ENCODE measurements at places on chromosomes 5 and 9.

DNA sequence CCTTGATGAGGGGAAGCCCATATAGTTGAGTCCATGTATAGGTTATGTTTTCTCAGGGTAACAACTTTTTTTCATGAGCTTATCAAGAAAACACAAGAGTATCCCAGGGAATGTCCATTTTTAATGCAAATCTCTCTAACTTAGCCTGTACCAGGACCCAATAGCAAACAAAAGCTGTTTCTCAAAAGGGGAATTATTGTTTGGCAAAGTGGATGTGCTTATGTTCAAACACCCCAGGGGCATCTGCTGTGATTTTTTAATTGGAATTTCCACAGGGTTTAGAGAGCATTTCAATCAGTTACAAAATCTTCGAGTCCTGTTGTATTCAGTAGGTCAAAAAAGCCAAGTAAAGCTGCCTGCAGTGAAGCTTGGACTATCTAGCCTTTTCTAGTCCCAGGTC lies 33.4 kb upstream of the CSNK1G3 start:
- no peak for DNase-seq

GRCh38 chr9:16615451-16615850 lies 255.0 kb downstream of the BNC2 start:
- no peak for DNase-seq

- DNase-seq, result no peak
Measured at GRCh38 chr9:3495855-3496254, 29.9 kb downstream of the RFX3 start.

DNA sequence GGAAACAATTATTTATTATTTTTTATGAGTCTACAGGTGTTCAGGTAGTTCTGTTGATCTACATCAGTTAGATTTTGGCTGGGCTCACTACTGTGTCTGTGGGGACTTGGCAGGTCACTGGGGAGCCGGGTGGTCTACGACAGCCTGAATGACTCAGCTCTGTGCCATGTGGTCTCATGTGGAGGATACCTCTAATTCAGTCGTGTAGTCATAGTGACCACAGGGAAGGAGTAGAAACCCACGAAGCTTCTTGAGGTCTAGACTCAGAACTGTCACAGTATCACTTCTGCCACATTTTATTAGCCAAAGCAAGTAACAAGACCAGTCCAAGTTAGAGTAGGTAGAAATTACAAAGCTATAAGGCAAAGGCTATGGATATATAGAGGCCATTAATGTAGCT lies 64.7 kb upstream of the GRAMD2B start:
- no peak for DNase-seq

GRCh38 chr9:137511758-137512463 lies 38.3 kb downstream of the PNPLA7 start:
- DNase-seq, result no peak

DNA sequence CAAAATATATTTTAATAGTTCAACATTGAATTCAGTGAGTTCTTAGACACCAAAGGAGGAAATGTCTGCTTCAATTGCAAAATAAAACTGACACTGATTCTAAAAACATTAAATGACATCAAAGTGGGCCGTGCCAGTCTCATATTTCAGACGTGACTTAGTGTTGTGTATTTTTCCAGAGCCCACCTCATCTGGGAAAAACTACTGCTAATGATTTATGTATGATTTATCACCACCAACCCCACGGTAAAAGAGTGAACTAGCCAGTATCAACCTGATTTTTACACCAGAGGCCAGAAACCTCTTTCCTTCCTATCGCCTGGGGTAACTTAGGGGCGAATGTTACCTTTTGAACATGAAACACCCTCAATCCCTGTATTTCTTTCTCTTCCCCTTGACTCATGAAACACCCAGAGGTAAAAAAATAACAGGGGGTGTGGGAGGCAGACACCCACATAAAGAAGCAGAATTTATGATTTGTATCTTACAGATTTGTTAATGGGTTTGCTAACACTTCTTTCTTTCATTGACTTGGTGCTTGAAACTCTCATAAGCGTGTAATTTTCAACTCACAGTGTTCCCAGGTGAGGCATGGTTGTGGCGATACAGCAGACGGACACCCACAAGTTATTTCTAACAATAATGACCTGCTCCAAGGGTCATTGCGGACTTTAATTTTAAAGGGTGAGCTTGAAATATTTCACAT lies 56.4 kb upstream of the FANCC start:
- no peak for DNase-seq

- no peak for DNase-seq
Measured at GRCh38 chr9:90340421-90340820, 302.2 kb downstream of the DIRAS2 start.

DNA sequence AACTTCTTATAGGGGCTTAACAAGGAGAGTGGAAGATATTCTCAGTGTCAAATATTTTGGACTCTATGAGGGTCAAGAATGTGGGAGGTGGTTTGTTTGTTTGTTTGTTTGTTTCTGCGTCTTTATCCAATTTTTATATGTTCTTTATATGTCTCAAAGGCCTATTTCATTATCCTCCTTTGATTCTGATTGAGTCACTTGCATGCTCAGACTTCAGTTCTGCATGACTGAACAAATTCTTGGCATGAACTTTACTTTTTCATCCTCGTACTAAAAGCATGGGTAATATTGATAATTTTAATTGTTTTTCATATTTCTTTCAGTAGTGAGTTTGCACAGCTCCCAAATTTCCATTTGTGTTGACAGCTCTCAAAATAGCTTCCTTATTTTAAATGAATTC lies 19.2 kb upstream of the ERBIN start:
- no peak for DNase-seq

- no peak for DNase-seq
Measured at GRCh38 chr9:129319938-129320481, 141.9 kb upstream of the IER5L start.

- no peak for DNase-seq
Measured at GRCh38 chr5:146706321-146706972, 172.1 kb downstream of the PPP2R2B start.

- DNase-seq, result no peak
Measured at GRCh38 chr5:76838481-76839261, 11.1 kb upstream of the S100Z start.

DNA sequence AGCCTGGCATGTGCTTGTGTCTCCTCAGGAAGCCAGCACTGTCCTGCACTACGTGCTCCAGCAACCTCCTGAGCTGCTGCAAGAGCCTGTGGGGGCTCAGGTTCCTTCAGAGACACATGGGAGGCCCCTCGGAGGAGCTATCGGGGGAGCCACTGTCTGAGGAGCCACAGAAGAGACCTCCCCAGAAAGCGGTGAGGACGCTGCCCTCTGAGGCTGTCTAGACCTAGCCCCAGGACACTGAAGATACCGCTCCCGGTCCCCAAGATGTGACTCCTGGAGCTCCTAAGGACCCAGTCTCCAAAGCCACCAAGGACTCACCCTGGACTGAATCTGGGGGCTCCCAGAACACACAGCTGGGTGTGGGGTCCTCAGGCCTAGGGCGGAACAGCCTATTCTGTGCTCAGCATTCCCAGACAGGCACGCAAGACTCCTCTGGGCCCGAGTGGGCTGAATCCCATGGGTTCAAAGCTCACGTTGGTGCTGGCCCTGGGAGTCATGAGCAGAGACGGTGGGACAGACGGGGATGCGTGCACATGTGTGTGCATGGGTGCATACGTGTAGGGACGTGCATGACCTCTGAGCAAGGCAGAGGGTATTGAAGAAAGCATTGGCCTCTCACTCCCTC lies 50.0 kb downstream of the HRH2 start:
- no peak for DNase-seq

GRCh38 chr5:38557308-38557710 lies 863 bp upstream of the LIFR start:
- DNase-seq, result no peak

DNA sequence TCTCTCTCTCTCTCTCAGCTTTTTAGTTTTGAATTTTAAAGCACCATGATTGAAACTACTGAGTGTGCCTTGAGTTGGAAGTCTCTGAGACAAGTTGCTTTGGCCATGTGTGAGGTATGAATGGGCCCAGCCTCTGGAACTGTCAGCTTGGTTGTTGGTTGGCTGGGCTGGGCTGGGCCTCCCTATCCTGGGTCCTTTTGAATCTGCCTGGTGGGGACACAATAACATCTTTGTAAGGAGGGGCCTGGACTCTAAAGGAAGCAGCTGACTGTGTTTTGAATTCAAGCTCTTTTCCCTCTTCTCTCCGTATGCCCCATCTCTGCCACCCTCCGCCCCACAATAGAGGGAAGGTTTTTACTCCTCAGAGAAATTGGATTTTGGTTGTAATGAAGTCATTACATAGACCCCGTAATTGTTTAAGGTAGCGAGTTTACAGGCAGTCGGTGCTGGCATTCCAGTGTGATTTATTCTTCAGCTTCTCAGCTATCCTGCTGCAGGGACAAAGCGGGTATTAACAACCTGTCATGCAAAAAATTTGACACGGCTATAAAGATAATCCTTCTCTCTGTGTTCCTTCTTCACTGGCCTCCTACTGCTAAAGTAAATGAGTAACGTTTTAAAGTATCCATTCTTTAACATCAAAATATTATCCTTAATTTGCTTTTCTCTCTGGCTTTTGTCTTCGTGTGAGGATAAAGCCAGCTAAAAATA lies 105.4 kb downstream of the DAPK1 start:
- no peak for DNase-seq

DNA sequence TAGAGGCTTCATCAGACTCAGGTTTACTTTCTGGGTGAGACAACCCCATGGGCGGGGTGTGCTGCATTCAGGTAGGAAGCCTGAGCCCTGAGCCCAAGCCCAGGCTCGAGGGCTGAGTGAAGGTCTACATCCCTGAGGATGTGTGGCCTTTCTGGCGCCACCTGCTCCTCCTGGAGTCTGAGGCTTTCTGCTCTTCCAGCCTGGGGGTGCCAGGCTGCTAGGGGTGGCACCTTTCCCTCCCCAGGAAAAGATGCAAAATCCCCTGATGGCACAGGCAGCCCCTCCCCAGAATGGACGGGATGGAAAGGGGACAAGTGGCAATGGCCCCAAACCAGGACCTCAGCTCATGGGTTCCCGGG lies 44.4 kb upstream of the PRRC2B start:
- DNase-seq, result no peak

DNA sequence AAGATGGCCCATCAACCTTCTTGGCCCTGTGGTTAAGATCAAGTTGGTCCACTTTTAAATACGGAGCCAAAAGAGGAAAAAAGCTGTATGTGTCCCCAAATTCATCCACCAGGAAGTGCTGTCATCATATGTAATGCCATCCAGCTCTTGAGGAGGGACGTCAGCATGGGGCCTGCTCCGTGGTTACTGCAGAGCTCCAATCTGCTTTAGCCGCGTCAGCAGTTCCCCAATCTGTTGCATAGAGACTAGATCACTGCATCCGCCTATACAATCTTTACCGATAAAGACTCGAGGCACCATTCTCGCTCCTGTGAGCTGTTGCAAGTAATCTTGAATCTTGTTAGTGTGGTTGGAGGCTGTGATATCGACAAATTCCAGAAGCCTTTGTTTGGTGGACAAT lies 65.7 kb downstream of the GABRA6 start:
- DNase-seq, result no peak

DNA sequence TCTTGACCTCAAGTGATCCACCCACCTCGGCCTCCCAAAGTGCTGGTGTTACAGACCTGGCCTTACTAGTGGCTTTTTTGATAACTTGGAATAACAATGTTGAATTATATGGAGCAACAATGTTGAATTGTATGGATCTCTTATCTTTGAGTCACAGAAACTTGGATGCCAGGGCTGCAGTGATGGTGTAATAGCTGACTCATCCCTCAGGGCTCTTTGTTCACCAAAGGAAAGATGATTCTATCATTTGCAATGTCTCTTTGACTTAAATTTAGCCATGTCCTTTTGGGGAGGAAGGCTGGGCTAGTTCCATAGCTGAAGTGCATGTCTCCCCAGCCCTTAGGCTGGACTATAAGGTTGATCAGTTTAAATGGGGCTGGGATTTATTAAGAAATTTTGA lies 172.3 kb downstream of the PDZD2 start:
- no peak for DNase-seq

DNA sequence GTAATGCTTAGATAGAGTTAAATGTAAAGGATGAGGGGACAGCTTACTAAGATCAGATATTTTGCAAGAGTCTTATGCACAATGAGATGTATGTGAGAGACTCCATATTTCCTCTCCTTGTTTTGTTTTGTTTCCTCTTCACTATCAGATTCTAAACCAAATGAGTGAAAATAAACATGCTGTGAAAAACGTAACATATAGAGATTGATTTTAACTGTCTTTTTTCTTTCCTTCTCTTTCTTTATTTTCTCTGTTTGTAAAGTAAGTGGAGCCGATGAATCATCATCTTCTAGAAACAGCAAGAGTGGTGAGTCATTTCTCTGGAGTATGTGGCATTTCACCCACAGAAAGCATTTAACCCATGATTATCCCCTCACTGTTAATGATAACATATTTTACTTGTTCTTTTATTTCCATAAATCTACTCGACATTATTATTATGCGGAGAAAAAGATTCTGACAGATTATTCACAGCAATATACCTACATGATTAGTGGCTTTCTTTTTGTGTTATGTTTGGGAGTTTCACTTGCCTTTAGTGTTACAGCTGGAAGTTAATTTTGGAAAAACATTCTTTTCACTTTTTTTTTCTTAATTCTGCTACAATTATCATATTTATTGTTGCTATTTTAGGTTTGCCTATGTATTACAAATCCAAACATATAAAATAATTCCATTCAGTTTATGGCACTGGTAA lies 2.1 kb upstream of the ANXA1 start:
- no peak for DNase-seq

DNA sequence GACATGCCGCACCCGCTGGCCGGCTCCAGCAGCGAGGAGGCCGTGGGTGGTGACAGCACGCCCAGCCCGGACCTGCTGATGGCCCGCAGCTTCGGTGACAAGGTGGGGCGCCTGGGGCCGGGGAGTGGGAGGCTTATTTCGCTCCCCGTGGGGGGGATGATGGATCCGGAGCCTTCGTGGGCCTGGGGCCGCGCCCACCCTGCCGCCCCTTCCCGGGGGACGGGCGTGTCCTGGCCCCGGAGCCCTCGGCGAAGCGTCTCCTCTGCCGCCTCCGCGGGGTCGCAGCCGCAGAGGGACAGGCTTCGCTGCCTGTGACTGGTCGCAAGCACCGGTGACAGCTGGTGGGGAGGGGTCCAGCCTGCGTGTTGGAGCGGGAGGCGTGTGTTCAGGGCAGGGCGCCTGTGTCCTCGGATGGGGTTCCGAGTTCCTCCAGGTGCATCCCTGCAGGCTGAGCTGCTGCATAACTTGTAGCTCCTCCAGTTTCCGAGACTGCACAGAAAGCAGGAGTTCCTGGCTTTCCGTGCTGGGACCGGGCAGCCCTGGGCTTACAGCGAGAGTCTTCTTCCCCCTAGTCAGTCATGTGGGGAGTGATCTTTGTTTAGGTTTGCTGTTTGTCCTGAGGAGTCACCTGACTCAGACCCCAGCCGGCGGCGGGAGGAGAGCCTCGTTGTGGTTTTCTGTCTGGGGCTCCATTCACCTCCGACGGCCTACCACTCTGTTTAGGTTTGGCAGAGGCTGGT lies 666 bp downstream of the SNX30 start:
- no peak for DNase-seq

All from stimulated activated CD8-positive, alpha-beta memory T cell treated with anti-CD3 and anti-CD28 coated beads, Interleukin-15, amount 100 ng/mL, for 24 hours (primary cell).